Thymus (tissue), 14 donors: ENCODE measurements at places on chromosomes 5 and 9. TPM values are rescaled to one million over a fixed set of nuclear protein-coding genes. Genes with fewer than 3 reads are reported as not detected.

GRCh38 chr5:125160787-125161502 lies 414.5 kb upstream of the ZNF608 start:
- no peak overlapping the region for H3K27ac ChIP-seq
- H3K4me1 ChIP-seq: no peaks in the 10 kb centered on the region
- no peak overlapping the region for H3K4me3 ChIP-seq
- no peaks in the 10 kb centered on the region for H3K27me3 ChIP-seq

DNA sequence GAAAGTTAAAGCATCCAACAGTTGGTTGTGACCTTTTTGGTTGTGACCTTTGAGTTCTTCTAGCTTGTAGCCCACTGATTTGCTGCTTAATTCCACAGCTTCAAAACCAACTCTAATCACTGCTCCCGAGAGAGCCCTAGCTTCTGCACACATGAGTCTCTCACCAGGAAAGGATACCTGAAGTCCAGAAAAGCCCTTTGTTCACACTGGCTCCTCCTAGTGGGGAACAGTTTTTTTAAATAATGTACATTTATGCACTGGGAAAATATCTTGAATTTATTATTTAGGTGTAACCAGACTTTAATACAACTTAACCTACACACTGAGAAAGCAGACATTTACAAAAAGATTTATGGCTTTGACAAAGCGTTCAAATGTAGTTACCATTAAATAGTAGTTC lies 120.2 kb upstream of the CCDC152 start:
- H3K27me3 ChIP-seq: no peaks in the 10 kb centered on the region
- H3K27ac ChIP-seq: no peak overlapping the region
- no peaks in the 10 kb centered on the region for H3K4me1 ChIP-seq
- no peak for DNase-seq
- H3K36me3 ChIP-seq: no peaks in the 10 kb centered on the region

The SLC34A3 gene
- not detected for total RNA-seq

The SCGB3A2 gene
- 0.71 TPM for total RNA-seq

The TERT gene
- 3.4 TPM for total RNA-seq

The AIF1L gene
- total RNA-seq: 2.5 TPM

The DOCK2 gene
- 99.4 TPM for total RNA-seq

DNA sequence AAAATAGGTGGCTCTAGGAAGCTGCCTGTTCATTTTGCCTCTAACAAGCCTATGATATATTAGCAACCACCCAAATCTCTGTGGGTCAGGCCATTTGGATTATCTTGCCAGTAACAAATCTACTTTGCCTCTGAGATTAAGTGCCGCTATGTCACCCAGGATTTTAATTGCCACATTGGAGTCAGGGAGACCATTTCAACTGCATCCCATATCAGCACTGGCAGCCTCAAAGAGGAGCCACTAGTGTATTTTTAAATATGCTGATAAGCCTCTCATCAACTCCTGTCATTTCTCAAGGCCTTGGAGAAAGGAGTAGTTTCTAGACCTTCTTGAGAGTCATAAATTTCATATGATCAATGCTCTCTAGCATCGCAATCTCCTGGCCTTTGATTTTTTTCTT lies 12.1 kb upstream of the ADAMTS19 start:
- no peaks in the 10 kb centered on the region for H3K4me1 ChIP-seq
- no peaks in the 10 kb centered on the region for H3K36me3 ChIP-seq
- no peak overlapping the region for H3K4me3 ChIP-seq
- no peak for DNase-seq
- H3K27ac ChIP-seq: no peak overlapping the region
- H3K27me3 ChIP-seq: no peaks in the 10 kb centered on the region
